ENCODE measurements at places on chromosomes 5 and 9. TPM values are rescaled to one million over a fixed set of nuclear protein-coding genes. Genes with fewer than 3 reads are reported as not detected.

Gene PCDHA9
- total RNA-seq: 0.04 TPM

Gene MAMDC2
- 0.40 TPM for total RNA-seq

Gene TLE1
- 87.5 TPM for total RNA-seq

Gene EIF4E1B
- total RNA-seq: not detected

Gene MYMK
- total RNA-seq: not detected

Gene NDST1
- 60.8 TPM for total RNA-seq

Gene LCN10
- not detected for total RNA-seq

Gene NAIP
- 0.27 TPM for total RNA-seq

Gene IFNA13
- total RNA-seq: not detected

Gene EPB41L4B
- total RNA-seq: 11.1 TPM

Gene CCDC152
- not detected for total RNA-seq

Gene RMND5B
- 27.2 TPM for total RNA-seq

Gene KCNV2
- total RNA-seq: not detected

Gene CBY3
- not detected for total RNA-seq

Gene TLX3
- not detected for total RNA-seq

Gene KIAA1958
- total RNA-seq: 2.2 TPM

Gene CYSRT1
- total RNA-seq: 4.0 TPM

Gene TNFSF15
- total RNA-seq: 0.40 TPM

Gene ARL14EPL
- total RNA-seq: 0.19 TPM

All from A549 treated with RU486 at 1 μM for 4 hours (cell line).